ENCODE measurements at places on chromosomes 7 and 10.

GRCh38 chr7:2833083-2833910, 10.8 kb downstream of the GNA12 start:
- DNase-seq: no peak

- DNase-seq: no peak
Observed at GRCh38 chr10:80530251-80530650, 7.5 kb upstream of the SH2D4B start.

DNA sequence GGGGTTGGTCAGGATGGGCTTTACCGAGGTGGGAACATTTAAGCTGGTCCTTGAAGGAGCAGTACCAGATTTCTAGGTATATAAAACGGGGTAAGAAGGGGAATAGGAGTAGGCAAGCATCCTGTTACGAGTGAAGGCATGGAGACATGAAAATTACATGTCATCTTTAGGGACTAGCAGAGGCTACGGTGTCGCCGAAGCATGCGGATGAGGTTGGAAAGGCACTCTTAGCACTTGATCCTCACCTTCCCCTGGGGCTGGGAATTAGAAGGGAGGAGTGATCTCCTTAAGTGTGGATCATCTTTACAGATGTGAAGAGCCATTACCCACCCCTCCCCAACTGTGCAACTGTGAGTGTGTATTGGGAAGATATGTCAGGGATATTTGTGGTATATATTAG, 13.8 kb upstream of the ZRANB1 start:
- DNase-seq: no peak

- DNase-seq: no peak
Observed at GRCh38 chr7:99296471-99296870, 23.8 kb downstream of the MYH16 start.

Measured in activated naive CD4-positive, alpha-beta T cell treated with anti-CD3 and anti-CD28 coated beads, Interleukin-2, amount 50 U/mL, for 72 hours (primary cell).